Right cardiac atrium (tissue), 5 donors: ENCODE measurements at places on chromosomes 5 and 9. TPM values are rescaled to one million over a fixed set of nuclear protein-coding genes. Genes with fewer than 3 reads are reported as not detected.

- DNase-seq, result no peak
Observed at GRCh38 chr9:35306283-35306682, 144.5 kb downstream of the UNC13B start.

Gene SHC3
- total RNA-seq, result 1.9 TPM

- DNase-seq, result no peak
Observed at GRCh38 chr9:105921057-105921726, 226.9 kb downstream of the TMEM38B start.

Gene SH3PXD2B
- total RNA-seq, result 9.8 TPM

- no peak for DNase-seq
Observed at GRCh38 chr9:78239506-78239905, 3.6 kb downstream of the CEP78 start.

GRCh38 chr9:98602839-98603500 is 105.8 kb downstream of the GABBR2 start:
- DNase-seq, result no peak

Gene AHRR
- total RNA-seq, result 0.40 TPM

GRCh38 chr9:2125906-2126305 is 110.8 kb downstream of the SMARCA2 start:
- DNase-seq, result no peak

Gene ADGRD2
- 0.15 TPM for total RNA-seq

Gene HAND1
- 2.7 TPM for total RNA-seq

GRCh38 chr5:164680812-164681520 is 1175.5 kb downstream of the MAT2B start:
- no peak for DNase-seq

- DNase-seq, result no peak
Observed at GRCh38 chr9:110605565-110605964, 26.0 kb upstream of the SVEP1 start.

Gene SKP2
- 7.3 TPM for total RNA-seq

GRCh38 chr5:110343616-110344015 is 382.9 kb downstream of the TMEM232 start:
- no peak for DNase-seq

DNA sequence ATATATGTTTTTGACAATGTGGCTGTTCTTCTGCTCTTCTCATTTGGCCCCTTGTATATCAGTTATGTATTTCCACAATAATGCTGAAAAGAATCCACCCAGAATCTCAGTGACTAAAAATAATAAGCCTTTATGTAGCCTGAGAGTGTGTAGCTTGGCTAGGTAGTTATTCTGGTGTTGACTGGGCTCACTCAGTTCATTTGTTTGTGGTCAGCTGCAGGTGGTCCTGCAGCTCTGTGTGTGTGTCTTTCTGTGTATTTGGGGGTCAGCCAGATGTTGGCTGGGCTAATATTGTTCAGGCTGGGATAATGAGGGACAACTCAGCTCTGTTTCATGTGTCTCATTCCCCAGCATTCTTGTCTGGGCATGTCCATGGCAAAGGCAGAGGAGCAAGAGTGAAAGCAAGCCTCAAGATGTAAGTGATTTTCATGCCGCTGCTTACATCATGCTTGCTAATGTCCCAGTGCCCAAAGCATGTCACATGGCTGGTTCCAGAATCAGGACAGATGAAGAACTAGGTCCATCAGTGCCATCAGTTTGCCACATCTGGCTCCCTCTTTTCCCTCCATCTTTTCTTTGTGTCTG is 162.8 kb downstream of the KCTD16 start:
- no peak for DNase-seq

Gene GABRA6
- total RNA-seq, result not detected
